GM23338 (cell line): ENCODE measurements at places on chromosomes 13 and 19. TPM values are rescaled to one million over a fixed set of nuclear protein-coding genes. Genes with fewer than 3 reads are reported as not detected.

DNA sequence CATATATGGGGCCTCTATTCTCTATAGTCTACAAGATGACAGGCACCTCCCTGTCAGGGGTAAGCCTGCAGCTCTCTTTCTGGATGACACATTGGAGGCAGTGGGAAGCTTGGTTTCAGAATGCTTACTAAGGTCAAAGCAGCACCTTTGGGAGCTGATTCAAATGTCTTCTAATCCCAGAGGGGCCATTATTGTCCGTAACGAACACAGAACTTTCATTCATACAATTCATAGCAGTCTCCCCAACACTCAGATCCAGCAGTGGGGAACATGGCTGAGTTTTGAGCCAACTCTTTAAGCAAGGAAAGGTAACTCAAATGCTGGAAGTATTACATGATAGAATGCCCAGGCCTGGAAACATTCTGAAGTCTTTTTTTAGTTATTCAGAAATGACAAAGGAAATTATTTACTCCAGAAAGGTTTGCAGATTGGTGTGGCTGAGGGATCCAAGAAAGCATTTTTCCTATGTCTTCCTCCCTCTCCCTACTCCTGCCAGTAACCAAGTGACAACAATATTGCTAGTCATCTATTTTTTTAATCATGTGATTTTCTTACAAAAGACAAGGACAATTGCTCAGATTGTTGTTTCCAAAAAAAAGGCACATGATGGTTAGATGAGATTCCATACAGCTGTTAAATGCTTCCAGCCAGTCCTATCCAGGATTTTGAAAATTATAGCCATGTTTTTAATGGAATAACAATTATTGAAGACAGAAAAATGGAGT is 118.7 kb downstream of the FOXO1 start:
- DNase-seq: no peak

B3GNT8 gene
- total RNA-seq: 0.70 and 1.8 TPM in 2 replicates

GRCh38 chr19:49592486-49593232 is 1.7 kb downstream of the PRR12 start:
- peak; percentile 69 for DNase-seq

GRCh38 chr13:41289463-41289881 is 21.6 kb upstream of the NAA16 start:
- DNase-seq: no peak

GDF15 gene
- total RNA-seq: 15.7 and 19.8 TPM in 2 replicates

CD22 gene
- 0.10 and 0.12 TPM in 2 replicates for total RNA-seq

LAIR1 gene
- total RNA-seq: 1.3 TPM in 1 of 2 replicates, not detected in the other

ZNF837 gene
- total RNA-seq: 11.0 and 11.3 TPM in 2 replicates

GRCh38 chr13:112160558-112160957 is 93.6 kb downstream of the SOX1 start:
- DNase-seq: no peak

- DNase-seq: peak; percentile 46
Observed at GRCh38 chr19:12779162-12779993, 4.0 kb upstream of the HOOK2 start.

DNA sequence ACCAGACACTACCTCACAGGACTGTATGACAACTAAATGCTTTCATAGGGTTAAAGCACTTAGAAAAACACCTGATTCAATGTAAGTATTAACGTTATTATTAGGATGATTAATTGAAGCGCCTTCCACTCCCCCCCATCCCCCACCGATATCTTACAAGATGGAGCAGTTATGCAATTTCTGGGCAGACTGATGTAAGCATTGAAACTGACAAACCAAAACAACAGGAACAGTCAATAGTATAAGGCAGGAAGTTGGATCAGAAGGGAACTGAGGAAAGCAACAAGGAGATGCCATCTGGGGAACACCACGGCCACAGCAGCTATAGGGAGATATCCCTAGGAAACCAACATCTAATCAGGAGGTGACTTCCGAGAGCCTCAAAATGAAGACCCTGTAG is 3.8 kb downstream of the LCP1 start:
- no peak for DNase-seq
